Nucleus accumbens (tissue), 56 donors: ENCODE measurements at places on chromosomes 3 and 15.
A peak's percentile ranks its signal among the peaks of the same experiment; 100 is the strongest.

- DNase-seq: no peak
These were observed 17.2 kb downstream of the CCDC33 start for GRCh38 chr15:74253211-74253921.

GRCh38 chr3:55445551-55445950, 41.6 kb downstream of the WNT5A start:
- no peak for DNase-seq

GRCh38 chr15:70036585-70037291, 61.0 kb downstream of the TLE3 start:
- DNase-seq: no peak

- DNase-seq: no peak
These were observed 165.6 kb downstream of the ABHD5 start for GRCh38 chr3:43856351-43856750.

DNA sequence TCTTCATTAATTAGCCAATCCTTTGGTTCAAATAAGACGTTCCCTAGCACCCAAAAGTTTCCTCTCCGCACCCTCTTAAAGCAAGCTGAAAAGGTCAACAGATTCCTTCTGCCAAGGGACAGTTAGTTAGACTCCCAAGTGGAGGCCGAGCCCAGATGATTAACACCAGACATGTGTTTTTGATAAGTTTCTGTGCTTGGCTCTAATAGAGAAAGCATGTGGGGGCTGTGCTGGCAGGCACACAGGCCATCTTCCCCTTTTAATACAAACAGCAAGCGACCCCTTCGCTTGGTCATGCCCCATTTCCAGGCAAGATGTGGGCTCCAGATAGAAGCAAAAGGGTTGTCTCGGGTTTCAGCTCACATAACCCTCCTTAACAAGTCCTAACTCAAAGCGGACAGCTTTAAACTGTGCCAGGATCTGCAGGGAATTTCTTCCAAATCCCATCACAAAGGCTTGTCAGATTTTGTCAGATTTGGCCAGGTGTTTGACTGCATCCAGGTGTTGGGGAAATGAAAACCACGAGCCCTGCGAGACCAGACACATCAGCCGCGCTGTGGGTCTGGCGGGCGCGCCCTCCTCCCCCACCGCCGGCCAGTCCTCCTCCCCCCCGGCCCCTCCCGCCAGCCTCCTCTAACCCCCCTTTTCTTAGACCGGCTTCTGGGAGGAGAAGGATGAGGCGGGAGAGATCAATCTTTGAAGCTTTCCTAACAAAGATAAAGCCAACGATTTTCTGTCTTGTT, 3.3 kb downstream of the HES1 start:
- no peak for DNase-seq

GRCh38 chr3:156750874-156751245, 75.3 kb upstream of the LEKR1 start:
- no peak for DNase-seq

- peak; percentile 61 for DNase-seq
These were observed 923 bp downstream of the SIAH2 start for GRCh38 chr3:150761831-150762661.

GRCh38 chr15:101615986-101616848, 36.0 kb downstream of the TM2D3 start:
- no peak for DNase-seq
